ENCODE measurements at places on chromosomes 12 and 14.
A peak's percentile ranks its signal among the peaks of the same experiment; 100 is the strongest.

DNA sequence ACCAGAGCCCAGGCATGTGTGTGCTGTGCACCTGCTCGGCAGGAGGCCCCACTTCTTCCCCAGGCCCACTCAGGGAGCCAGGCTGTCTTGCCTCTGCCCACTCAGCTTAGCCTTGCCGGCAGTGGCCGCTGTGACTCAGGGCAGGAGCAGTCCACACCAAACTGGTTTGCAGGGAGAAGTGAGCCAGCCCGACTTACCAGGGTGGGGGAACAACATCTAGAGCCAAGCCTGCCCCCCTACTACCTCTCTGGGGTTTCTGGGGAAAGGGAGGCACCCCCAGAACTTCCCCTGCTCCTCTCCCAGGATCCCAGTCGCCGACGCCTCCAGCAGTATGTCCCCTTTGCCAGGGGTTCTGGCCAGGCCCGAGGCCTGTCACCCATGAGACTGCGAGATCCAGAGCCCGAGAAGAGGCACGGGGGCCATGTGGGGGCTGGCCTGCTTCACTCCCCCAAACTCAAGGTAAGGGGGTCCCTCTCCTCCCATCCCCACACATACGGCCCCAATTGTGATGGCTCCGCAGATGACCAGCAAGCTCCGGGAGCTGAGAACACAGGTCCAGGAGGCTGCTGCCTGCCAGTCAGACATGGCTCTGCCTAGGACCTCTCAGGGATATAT is 3.0 kb downstream of the PLEKHG6 start:
- no peak for DNase-seq

- no peak for DNase-seq
These were observed 520.7 kb downstream of the NRXN3 start for GRCh38 chr14:78690836-78691235.

DNA sequence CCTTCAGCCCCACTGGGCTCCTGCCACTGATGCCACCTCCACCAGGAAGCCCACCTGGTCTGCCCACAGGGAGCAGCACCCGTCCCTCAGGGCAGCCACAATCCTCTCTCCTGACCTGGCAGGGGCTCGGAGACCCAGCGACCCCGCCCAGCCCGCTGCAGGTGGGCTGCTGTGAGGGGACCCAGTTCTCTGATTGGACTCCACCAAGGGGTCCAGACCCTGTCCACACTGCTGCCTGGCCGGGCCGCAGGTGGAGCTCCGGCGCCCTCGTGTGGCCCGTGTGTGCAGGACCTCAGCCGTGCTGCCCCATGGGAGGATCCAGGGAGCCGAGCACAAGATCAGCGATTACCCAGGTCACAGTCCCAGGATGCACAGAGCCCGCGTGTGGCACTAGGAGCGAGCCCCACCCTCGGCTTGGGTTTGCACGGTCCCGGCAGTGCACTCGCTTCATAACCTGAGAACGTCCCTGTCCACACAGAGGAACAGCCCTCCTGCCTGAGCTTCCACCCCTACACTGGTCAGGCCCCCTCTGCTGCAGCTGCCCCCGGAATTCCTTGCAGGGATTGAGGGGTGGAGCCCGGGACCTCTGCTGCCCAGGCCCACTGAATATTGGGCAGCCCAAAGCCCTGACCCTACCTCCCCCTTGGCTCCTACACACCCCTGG is 35.4 kb upstream of the TMEM179 start:
- peak; percentile 28 for DNase-seq

DNA sequence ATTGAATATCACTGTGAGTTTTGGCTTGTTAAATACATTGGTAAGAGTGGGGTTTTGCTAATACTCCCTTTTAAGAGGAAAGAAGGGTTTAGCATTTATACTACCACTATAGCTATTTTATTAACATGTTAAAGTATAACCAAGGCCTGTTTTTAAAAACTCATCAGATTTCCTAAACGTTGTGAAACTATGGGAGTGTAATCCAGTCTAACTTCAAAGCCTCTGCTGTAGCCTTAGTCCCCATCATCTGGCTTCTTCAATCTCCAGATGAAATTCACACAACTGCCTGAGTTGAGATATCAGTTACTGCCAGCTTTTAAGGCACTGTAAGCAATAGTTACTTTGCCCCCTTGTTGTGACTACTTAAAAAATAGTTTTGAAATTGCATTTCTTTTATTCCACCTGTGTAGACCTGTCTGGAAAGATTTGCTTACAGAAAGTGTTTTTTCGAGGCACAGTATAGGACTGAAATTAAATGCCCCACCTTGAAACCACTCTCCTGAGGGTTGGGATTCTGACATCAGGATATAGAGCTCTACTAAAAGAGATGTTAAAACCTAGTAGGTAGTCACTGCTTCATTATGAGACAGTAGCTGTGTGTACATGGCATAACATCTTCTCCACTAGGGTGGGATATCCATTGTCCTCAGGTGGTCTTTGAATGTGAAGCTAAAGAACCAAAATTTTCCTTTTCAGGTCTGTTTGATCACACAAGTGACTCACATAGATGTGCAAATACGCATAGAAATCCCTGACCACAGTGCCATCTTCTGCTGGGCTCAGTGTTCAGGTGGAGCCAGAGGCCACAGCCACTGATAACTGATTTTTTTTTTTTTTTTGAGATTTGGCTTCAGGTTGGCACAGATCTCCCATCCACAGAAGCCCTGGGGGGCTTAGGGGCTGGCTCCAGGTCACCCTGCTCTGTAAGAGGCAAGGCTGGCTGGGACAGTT is 125.5 kb downstream of the DAAM1 start:
- DNase-seq, result no peak

DNA sequence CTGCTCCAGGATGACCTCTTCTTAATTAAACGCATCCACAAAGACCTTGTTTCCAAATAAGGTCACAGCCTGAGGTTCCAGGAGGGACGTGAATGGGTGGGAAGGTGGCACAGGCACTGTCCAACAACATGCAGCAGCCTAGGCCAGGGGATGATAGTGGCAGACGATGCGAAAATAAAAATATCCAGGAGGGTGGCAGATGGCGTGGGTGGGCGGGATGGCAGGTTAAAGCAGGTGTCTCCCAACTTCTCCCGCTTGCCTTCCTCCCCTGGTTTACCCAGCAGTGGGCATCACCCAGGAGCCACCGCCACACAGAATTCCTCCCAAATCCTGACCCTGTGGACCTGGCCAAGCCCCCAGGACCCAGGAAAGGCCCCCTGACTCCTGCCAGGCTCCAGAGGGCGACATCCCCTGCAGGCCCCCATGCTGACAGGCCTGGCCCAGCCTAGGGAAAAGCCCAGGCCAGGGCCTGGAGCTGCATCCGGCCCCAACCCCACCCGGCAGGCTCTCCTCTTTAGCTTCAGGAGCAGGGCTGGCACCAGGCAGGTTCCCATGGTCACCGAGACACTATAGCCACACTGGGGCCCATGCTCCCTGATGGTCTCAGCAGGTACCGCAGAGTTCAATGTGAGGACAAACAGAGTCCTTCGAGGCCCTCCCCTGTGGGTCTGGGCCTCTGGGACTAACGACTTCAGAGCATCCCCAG is 9.7 kb downstream of the NCOR2 start:
- no peak for DNase-seq
